HFF-Myc (cell line): ENCODE measurements at places on chromosomes 12 and 14.
A peak's percentile ranks its signal among the peaks of the same experiment; 100 is the strongest.

DNA sequence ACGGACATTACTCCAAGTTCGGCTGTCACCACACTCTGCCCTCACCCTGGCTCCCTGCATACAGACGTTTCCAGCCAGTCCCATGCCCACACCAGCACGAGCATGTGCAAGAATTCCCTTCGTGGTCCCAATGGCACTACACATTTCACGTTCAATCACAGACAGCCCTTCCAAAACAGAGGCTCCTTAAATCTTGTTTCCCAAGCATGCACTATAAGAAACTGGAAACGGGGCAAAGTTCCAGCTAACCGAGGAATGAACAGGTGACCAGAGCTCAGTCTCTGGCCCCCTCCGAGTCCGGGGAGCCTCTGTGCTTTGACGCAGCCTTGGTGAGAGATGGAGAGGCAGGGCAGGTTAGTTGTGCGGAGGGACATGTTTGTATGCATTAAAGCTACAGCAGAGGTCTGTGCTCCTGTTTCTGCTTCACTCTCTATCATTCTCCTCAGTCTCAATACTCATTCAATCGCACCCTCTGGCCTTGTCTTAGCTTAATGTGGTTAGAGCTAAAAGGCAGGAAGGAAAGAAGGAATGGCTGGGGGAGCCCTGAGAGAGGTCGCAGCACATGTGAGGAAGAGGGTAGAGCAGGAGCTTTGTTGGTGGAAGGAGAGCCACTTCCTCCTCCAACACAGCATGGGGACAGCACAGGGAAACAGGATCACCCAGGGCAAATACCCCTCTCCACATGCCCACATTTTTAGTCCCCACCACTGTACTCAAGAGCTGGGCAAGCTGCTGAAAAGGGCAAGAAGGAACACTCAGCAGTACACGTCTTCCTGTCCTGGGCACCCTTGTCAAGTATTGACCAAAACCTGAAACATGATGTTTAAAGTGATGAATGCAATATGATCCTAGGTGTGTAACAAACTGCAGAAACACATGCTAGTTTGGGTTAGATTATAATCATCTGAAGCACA, 12.2 kb upstream of the SELPLG start:
- DNase-seq: no peak

- no peak for DNase-seq
These were observed 16.0 kb upstream of the RIC8B start for GRCh38 chr12:106758349-106759110.

DNA sequence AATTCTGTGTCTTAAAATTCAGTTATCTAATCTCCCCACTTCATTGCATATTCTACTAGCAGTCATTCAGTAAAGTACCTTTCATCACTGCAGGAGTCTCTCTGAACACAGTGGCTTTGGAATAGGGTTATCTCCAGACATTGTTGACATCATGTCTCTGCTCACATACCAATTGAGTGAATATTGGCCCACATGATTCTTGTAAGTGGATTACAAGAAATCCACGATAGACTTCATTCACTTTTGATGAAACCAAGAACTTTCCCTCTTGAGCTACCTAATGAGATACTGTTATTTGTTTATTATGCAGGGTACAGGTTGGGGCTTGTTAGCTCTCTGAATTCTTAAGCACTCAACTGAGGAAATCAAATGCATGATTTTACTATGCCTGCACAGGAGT, 284.9 kb downstream of the RAD51B start:
- DNase-seq: no peak

- no peak for DNase-seq
These were observed 11.2 kb downstream of the COX14 start for GRCh38 chr12:50123203-50123602.

DNA sequence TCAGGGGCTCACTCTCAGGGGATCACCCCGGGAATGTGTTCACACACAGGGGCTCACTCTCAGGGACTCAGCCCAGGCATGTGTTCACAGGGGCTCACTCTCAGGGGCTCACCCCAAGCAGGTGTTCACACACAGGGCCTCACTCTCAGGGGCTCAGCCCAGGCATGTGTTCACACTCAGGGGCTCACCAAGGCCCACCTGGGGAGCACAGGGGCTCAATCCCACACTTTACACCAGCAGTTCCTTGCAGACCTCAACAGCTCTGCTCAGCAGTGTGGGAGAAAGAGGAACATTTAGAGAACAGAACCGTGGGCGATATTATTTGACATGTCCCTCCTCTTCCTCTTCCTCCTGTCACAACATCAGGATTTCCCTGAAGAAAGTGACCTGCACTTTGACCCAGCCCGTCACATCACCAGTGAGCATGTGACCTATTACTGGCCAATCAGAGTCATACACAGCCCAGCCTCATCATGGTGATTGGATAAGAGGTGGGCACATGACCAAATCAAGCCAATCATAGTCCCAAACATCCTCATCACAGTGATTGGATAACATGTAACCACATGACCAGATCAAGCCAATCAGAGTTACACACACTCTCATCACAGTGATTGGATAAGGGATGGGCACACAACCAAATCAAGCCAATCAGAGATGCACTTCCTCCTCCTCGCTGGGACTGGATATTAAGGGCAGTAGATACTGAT, 359.4 kb upstream of the SFSWAP start:
- no peak for DNase-seq

DNA sequence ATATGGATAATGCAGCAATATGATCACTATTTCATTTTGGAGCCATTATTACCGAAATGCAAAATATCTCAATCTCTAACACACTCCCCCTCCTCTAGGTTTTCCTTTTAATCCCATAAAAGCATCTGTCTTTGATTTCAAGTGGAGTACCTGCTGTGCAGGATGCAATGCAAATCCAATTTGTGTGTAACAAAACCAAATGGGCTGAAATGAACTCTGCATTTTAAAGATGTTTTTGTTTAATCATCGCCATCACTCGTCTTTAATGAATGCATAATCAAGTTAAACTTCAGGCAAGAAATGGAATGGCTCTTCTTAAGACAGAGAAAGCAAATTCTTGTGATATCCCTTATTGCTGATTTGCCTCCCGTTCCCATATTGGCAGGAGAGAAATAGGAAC, 114.3 kb downstream of the SLC15A5 start:
- DNase-seq: no peak

- DNase-seq: no peak
These were observed 40.1 kb upstream of the EVL start for GRCh38 chr14:100025111-100025510.

DNA sequence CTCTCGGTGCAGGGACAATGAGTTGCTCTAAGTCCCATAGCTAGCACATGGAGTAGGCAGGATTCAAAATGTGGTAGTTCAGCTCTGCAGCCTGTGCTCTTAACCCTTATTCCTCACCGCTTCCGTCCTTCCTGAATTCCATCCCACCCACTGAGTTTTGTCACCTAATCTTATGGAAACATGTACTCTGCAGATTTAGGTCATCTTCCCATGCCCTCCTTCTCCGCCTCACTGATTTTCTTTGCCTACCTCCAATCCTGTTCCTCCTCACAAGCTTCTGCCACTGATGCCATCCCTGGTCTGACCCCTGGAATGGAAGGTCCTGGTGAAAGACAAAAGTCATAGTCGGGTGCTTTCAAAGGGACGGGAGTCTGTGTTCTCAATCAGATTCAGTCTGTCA, 46.5 kb upstream of the ABCC9 start:
- DNase-seq: no peak

DNA sequence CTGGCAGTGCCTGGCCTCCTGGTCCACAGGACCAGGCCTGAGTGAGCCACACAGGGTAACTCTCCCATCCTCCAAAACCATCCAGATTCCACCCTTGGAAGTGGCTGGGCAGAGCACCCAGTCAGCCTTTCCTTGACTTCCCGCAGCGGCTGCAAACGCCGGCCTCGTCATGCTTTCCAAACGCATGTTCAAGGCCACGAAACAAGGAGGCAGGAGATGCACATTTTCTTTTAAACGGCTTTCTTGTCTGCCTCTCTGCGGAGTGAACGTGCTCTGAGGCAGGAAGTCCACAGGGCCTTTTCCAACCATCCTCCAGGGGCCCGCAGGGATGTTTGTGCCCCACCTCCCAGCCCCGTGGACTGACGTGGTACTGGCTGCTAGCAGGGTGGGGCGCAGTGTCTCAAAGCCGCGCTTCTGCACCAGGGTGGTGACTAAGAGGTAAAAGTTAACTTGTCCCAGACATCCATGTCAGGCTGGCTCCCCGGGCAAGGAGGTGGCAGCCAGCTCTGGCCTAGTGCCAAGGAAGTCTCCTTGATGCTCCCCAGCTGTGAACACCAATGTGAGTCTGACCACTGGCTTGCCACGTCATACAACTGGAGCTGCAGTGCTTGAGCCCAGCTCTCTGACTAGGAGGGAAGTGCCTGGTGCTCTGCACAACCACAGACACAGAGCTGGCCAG, 45.0 kb downstream of the KCNA5 start:
- peak; percentile 72 for DNase-seq

- DNase-seq: no peak
These were observed 48.0 kb upstream of the LHX5 start for GRCh38 chr12:113519464-113520307.

GRCh38 chr12:120887253-120888043, 16.7 kb downstream of the SPPL3 start:
- no peak for DNase-seq

DNA sequence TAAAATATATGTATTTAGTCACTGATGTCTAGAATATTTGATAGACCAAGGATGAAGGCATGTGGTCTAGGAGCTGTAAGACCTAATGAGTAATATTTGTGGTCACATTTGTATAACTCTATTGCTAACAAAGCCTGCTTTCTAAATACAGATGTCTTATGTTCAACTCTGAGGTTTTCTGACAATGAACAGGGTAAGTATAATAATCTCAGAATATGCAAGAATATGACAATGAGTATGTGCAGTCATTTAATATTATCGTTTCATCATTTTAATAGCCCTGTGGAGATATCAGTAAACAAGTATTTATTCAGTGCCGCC, 389.6 kb downstream of the LRIG3 start:
- DNase-seq: no peak

GRCh38 chr14:86533834-86534233, 1003.9 kb downstream of the FLRT2 start:
- DNase-seq: no peak

DNA sequence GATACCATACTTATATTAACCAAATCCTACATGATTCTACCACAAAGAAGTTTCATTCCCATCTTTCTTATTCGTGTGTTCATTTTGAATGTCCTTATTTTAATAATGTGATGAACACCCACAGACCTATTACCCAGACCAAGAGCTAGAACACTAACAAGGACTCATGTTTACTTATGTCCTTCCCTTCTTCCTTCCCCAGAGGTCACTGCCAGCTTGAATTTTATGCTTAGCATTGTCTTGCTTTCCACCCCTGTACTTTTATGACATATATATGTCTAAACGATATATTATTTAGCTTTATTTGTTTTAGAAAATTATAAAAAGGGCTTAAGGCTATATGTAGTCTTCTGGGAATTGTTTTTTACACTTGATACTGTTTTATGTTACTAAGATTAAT, 238.6 kb downstream of the LRIG3 start:
- no peak for DNase-seq

DNA sequence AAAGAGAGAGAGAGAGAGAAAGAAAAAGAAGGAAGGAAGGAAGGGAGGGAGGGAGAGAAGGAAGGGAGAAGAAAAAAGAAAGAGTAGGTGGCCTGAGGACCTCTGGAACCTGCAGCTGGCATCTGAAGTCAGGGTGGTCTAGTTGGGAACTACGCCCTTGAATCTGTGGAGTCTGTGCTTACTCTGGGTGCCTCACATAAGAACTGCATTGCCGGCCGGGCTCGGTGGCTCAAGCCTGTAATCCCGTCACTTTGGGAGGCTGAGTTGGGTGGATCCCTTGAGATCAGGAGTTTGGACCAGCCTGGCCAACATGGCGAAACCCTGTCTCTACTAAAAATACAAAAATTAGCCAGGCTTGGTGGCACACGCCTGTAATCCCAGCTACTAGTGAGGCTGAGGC, 10.0 kb upstream of the NRDE2 start:
- DNase-seq: no peak

- no peak for DNase-seq
These were observed 41.1 kb downstream of the CAMKK2 start for GRCh38 chr12:121255433-121255832.

DNA sequence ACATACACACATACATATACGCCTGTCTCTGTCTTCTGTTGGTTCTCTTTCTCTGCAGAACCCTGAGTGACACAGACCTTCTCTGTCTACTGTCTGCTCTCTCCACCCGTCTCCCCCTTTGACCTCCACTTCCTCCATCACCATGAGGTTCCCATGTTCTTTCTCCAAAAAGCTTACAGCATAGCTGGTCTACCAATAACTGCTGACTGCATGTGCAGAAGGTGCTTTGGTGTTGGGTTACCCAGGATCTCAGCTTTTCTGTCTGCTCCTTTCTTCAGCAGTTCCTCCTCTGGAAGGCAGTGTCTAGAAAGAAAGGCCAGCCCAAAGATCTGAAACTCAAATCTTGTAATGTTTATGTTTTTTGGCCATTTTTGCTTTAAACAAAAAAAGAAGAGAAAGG, 125.6 kb downstream of the SMOC1 start:
- no peak for DNase-seq

DNA sequence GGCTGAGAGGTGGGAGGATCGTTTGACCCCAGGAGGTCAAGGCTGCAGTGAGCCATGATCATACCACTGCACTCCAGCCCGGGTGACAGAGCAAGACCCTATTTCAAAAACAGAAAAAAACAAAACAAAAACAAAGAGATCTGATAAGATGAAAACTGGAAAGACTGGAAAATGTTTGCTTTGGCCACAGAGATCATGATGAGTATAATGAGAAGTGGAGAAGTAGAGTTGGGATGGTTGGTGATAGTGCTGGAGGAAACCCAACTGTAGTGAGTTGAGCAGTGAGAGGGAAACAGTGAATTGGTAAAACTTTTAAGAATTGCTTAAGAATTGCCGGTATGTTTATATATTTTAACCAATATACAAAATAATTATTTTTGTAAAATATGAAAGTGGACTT, 39.2 kb downstream of the MON2 start:
- no peak for DNase-seq

GRCh38 chr12:114760151-114760877, 76.3 kb upstream of the TBX3 start:
- DNase-seq: no peak

GRCh38 chr12:48388938-48389337, 38.2 kb upstream of the ZNF641 start:
- no peak for DNase-seq

DNA sequence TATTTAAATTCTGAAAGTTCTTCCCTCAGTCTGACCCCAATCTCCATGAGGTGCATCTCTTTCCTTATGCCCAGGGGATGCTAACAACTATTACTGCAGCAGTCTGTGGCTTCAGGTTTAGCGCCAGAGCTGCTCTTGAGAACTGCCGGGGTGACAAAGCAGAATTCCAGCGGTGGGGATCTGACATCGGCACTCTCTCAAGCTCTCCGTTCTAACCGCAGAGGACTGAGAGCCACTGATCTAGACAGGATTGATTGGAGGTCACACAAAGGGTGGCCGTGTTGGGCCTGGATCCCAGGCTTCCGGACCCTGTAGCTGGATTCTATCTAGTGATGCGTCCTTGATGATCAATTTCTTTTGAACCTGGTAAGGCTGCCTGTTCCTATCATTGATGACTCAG, 155.6 kb upstream of the TMEM132C start:
- no peak for DNase-seq

GRCh38 chr12:80862531-80862930, 75.2 kb downstream of the LIN7A start:
- no peak for DNase-seq

- no peak for DNase-seq
These were observed 50.5 kb upstream of the HIF1A start for GRCh38 chr14:61644834-61645233.

GRCh38 chr12:118166946-118167345, 31.0 kb downstream of the PEBP1 start:
- DNase-seq: no peak
